ENCODE measurements at places on chromosomes 7 and 10.

DNA sequence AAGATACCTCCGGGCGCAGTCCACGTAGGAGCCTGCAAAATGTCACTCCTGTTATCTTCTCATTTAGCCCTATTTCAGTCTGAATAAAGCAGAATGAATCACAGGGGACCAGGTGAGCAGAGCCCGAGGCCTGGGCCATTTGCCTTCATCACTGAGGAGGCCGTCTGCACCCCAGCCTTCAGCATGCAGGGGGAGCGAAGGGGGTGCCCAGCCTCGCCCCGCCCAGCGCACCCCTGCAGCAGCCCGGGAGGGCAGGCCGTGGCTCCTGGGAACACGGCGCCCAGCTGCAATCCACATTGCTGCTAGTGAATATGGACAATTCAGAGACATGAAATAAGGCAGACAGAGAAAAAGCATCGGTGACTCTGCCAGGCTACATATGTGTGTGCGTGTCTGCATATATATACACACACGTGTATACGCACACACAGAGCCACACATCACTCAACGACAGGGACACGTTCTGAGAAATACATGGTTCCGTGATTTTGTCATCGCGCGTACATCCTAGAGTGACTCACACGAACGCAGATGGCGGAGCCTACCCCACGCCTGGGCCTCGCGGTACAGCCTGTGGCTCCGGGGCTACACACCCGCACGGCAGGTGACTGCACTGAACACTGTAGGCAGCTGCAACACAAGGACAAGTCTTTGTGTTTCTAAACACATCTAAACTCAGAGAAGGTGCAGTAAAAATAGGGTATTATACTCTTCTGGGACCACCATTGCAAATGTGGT lies 15.2 kb upstream of the ELFN1 start:
- peak; percentile 35 for DNase-seq

DNA sequence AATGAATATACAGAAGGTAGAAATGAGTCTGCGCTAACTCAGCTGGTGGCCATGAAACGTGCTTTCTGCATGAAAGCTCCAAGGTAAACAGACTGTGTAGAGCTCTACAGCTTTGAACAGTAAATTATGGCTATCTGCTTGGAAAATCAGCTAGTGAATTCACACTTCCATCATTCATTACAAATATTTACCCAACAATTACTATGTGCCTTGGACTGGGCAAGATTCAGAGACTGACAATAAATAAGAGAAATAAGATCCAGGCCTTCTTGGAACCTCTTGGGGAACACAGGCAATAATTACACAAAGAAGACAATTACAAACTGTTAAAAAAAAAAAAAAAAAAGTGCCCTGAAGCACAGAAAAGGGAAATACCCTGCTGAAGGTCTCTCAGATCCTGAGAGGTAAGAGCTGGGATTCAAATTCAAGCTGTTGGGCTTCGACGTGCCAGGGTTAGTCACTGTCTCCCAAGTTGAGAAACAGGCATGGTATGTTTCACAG lies 15.8 kb downstream of the TSPAN12 start:
- no peak for DNase-seq

- DNase-seq = no peak
These were observed 13.0 kb upstream of the KCNK18 start for GRCh38 chr10:117184296-117184695.

DNA sequence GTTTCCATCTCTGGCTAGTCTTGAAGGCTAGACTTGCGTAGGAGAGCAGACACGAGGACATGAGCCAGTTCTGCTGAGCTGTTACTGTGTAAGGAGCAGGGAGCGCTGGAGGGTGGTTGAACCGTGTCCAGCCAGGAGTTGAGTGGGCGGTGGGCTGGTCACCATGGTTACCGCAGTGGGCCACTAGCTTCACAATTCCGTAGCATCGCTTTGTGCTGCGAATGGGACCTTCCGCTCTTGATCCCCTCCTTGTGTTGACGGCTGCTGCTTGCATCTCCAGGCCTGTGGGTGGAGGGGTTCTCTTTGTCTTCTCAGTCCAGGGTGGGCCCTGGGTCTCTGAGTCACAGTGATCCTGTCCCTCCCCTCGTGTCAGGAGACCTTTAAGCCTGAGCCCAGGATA lies 49.4 kb upstream of the OCM start:
- no peak for DNase-seq

- no peak for DNase-seq
These were observed 1.7 kb upstream of the PFKP start for GRCh38 chr10:3065622-3066021.

DNA sequence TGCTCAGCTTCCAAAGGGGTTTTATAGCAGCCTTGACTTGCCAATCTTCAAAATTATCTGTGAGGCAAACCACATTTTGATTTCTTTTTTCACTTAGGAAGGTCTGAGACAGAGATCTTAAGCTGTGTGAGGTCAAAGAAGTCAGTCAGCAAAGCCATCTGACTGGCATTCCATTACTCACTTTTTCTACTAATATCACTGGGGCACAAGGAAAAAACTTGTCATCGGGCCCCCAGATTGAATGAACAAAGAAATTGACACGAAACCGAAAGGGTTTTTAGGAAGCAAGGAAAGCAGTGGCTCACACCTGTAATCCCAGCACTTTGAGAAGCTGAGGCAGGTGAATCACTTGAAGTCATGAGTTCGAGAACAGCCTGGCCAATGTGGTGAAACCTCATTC lies 78.5 kb upstream of the FRMD4A start:
- DNase-seq = no peak

DNA sequence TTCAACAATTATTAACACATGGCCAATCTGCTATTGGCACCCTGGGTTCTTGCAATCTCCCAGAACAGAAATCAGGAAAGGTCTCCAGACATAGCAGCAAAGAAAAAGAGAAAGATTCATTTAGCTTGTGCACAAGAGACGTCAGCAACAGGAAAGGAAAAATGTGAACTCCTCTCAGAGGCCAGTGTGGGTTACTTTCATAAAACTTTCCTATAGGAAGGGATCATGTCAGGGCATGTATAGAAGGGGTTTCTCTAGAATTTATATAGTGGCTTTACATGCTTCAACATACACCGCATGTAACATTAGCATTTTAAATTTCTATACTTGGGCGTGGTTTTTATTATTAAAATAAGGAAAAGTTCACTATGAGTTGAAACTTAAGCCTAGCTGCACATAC lies 725.1 kb downstream of the SORCS1 start:
- no peak for DNase-seq

GRCh38 chr7:99193527-99194220 lies 14.2 kb downstream of the KPNA7 start:
- DNase-seq = no peak

GRCh38 chr10:92203919-92204623 lies 86.8 kb downstream of the CPEB3 start:
- DNase-seq = no peak

DNA sequence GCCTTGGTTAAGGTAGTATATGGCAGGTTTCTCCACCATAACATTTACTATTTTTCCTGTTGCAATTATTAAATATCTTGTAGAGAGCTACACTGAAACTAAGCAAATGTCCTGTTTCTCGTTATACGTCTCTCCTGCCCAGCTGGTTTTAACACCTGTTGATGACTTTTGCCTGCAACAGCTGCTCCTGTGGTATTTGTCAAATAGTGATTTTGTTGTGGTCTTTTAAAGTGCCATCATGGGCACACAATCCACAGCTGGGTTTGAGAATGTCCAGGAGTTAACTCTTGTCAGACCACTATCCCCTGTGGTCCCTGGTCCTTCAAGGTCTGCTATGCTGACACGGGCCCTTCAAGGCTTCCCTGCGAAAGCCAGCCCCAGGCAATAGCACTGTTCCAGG lies 24.9 kb upstream of the SEC61G start:
- no peak for DNase-seq

- no peak for DNase-seq
These were observed 127.6 kb upstream of the NANOS1 start for GRCh38 chr10:118901906-118902305.

DNA sequence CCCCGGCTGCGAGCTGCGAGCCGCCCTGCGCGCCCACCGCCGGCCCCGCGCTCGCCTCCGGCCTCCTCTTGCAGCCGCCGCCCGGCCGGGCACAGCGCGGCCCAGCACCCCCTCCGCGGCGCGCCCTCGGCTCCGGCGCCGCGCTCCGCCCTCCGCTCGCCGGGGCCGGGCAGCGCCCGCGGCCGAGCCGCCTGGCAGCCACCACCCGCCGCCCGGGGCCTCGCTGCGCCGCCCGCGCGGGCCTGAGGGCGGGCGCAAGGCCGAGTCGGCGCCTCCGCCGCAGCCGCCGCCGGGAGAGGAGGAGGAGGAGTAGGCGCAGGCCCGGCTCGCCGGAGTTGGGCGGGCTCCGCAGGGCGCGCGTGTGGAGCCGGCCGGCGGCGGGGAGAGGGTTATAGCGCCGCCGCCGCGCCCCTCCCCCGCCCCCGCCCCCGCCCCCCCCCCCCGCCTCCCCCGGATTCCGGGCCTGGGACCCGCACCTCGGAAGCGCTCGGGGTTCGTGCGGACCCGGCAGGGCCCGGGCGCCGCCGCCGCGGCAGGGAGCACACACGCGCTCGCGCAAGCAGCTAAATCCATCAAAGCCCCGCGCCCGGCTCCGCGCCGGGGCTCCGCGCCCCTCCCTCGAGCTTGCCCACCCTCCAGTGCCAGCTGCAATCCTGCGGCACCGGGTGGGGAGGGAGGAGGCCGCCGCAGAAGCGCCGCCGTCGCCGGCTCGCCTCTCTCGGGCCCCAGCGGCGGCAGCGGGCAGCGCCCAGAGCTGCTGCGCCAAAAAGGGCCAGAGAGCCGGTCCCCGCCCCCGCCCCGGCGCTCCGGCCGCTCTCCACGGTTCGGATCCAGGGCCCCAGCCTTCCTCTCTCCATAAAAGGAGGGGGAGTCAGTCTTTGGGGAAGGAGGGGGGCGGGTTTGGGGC lies at the start of gene PDGFA:
Gene PDGFA (minus strand): TSS at position 363 of the 907 bp plus-strand sequence. CDS start 845 bp downstream, outside the sequence.
- DNase-seq = no peak

- no peak for DNase-seq
These were observed 75.7 kb upstream of the FAM133B start for GRCh38 chr7:92665926-92666325.

- peak; percentile 88 for DNase-seq
These were observed 585 bp upstream of the POP7 start for GRCh38 chr7:100705320-100705752.

GRCh38 chr10:132188331-132188730 lies 1.6 kb downstream of the DPYSL4 start:
- DNase-seq = peak; percentile 56

DNA sequence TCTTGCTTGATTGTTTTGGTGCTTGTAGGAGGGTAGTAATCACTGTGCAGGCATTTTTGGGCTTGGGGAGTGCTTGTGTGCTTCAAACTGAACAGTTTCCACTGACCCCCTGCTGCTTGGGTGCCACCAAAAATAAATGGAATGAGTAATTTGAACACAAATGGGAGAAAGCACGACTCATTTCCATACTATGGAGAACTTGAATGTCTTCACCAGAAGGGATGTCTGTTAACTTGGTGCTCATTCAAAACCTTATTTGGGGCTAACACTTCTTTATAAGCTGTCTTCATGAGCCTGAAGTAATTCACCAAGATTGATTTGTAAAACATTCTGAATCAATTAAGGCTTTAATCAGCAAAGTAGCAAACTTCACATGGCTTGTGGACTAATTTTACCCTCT lies 560.3 kb downstream of the SDK1 start:
- DNase-seq = no peak

DNA sequence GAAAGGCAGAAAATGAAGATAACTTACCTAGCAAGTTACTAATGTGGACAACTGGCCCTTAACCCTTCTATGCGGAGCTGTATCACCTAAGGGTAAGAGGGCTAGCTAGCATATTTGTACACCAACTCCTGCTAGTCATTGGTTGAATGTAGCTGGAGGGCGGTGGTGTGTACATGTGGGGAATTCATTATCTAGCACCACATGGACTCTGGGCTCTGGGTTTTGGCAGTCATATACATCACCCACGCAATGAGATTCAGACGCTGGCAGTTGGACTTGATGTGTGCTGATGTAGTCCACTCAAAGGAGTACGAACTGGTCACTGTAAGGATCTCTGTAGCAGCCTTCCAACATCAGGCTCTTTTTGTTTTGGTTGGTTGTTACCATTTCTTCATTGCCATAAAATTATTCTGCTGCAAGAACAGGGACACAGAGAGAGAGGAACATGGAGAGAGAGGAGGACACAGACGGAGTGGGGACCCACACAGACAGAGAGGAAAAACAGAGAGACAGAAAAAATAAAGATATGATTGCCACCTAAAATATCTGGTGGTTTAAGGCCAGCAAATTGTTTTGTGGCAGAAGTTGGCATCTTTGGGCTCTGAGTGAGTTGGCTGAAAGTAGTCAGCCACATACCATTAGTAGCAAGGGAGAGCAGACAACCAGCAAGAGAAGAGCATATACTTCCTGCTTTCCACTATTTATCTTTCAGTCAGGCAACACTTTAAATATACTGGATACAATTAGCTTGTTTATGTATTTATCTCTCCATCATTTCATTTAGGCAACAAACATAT lies 76.7 kb upstream of the MTPN start:
- DNase-seq = no peak

DNA sequence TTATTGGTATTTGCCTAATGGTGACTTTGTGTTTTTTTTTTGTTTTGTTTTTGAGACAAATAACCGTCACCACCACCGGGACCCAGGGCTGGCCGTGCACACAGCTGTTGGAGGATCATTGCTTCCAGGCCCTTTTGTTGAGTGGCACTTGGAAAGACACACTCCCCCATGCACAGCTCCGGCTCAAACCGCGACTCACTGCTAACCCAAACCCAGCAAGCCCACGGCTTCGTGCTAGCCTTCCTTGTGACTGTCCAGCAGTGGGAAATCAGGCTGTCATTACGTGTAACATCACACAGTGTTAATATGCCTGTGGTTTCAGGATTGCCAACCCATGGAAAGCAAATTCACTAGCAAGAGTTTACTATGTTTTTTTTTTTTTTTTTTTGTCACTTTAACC lies 17.4 kb downstream of the BNIP3 start:
- no peak for DNase-seq

DNA sequence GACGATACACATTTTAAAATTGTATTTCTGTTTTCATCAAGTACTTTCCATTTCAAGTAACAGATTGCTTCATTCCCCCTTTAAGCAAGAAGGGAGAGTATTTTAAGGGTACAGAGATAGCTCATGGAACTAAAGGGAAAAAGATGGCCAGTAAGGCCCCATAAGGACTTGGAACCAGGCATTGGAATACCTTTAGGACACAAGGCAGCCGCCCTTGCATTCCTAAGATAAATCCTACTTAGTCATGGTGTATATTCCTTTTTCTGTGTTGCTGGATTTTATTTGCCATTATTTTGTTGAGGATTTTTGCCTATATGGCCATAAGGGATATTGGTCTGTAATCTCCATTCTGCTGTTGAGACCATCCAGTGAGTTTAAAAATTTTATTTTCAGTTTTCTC lies 49.2 kb downstream of the BTRC start:
- DNase-seq = no peak

GRCh38 chr7:151853896-151854719 lies 22.8 kb downstream of the PRKAG2 start:
- peak; percentile 71 for DNase-seq

- no peak for DNase-seq
These were observed 211.5 kb upstream of the SH2B2 start for GRCh38 chr7:102075126-102075525.

DNA sequence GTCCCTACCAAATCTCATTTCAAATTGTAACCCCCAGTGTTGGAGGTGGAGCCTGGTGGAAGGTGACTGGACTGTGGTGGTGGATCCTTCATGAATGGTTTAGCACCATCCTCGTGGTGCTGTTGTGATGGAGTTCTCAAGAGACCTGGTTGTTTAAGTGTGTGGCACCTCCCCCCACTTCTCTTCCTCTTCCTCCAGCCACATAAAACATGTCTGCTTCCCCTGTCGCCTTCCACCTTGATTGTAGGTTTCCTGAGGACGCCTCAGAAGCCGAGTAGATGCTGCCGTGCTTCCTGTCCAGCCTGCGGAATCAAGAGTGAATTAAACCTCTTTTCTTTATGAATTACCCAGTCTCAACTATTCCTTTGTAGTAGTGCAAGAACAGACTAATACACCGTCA lies 21.0 kb downstream of the GRB10 start:
- no peak for DNase-seq
